AG10803 (cell line): ENCODE measurements at places on chromosomes 1 and 21.

DNA sequence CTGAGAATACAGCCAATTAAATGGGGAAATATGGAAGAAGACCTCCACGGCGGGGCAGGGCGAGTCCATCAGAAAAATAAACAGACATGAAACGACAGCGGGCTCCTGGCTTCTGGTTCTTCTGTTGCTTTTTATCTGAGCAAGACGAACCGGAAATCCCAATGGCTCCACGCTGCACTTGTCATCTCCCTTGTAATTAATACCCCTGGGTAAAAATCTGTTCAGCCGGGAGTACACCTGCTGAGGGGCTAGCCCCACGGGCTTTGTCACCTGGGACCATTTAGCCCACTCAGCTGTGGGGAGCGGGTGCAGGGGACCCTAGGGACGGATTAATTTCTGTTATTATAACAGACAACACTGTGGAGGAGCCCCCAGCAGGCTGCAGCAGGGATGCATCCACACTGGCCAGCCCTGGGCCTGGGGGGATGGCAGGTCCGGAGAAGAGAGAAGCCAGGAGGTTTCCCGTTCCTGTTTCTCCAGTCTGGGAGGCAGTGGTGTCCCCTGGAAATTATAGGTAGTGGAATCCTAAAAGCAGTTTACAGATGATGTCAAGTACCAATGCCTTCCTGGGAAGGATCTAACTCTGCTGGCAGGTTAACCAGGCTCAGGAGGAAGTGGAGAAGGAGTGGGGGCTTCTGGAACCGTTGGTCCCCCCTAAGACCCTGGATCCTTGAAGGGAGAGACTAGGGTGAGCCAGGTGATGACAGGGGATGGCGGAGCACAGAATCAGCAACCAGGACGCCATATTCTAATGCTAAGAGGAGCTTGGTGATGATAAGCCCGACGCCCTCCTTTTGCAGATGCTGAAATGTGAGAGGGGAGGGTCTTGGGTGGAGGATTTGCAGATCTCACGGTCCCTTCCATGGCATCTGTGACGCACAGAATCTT, 566.1 kb downstream of the PTPRU start:
- DNase-seq = no peak

DNA sequence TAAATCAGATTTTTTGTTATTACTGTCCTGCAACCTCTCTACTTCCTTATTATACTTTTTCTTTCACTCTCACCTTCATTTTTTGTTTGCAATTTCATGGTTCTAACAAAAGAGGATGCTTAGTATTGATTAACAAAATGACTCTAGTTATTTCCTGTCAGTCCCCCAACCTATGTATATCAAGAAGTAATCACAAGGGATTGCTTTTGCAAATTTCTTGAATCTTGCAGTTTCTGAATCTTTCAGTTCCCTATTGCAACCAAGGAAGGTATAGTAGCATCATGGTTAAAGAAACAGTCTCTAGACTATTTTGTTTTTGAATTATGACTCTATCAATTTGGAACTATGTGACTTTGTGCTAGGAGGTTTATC, 446.9 kb downstream of the NEGR1 start:
- no peak for DNase-seq

- peak; percentile 35 for DNase-seq
Observed at GRCh38 chr1:37795340-37796125, 1.9 kb downstream of the MANEAL start.

GRCh38 chr1:65265651-65266351, 43.5 kb upstream of the DNAJC6 start:
- DNase-seq = peak; percentile 55

DNA sequence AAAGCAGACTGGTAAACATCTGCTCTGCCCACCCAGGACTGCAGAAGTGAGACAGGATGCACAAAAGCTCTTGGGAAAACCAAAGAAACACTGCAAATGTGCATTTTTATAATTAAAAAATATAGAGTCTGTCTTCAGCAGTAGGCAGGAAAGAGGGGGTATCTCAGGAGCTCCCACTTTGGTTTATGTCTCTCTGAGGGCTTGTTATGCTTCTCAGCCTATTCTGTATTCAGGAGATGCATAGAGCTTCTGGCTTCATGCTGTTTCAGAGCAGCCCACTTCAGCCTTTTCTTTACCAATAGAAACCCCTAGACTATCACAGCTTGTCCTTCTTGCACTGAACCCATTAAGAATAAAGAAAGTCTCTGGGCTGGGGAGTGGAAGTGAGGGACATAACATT, 148.0 kb downstream of the ROR1 start:
- no peak for DNase-seq

- DNase-seq = no peak
Observed at GRCh38 chr21:25485914-25486313, 121.4 kb downstream of the MRPL39 start.

DNA sequence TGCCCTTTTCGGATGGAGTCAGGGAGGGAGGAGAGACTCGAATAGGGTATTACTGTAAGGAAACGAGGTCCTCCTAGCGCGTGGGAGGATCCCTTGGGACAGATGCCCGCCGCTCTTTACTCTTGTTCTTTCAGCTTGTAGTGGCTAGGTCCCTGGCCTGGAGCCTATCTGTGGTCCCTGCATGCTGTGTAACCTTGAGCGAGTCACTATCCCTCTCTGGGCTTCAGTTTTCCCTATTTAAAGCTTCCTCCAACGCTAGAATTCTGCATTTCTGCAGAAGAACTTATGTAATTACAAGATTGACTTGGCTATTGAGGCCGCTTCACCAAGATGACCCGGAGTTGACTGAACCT, 744 bp downstream of the MIER1 start:
- DNase-seq = no peak

DNA sequence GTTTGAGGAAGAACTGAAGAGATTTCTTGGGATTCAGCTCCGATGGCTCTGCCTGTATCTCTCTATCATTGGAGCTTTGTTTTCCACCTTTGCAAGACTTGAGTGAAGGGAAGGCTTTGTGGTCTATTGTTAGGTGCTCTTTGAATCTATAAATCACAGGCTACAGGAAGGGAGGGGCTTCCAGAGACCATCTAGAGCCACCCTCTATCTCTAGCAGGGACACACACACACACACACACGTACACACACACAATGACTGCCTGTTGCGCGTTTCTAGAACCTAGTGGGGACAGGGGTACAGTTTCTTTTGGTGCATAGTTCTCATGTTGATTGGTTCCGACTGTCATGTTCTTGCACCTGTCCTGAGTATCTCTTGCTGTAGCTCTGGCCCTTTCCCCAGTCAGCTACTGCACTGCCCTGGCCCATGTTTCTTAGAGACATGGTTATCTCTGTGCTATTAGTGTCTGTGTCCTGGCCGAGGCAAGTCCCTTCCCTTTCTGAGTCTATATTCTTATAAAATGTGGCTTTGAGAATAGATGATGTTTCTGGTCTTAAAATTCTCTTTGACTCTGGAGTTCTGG, 60.7 kb downstream of the MAN1C1 start:
- DNase-seq = no peak

GRCh38 chr1:64866689-64867088, 99.7 kb downstream of the JAK1 start:
- DNase-seq = no peak

DNA sequence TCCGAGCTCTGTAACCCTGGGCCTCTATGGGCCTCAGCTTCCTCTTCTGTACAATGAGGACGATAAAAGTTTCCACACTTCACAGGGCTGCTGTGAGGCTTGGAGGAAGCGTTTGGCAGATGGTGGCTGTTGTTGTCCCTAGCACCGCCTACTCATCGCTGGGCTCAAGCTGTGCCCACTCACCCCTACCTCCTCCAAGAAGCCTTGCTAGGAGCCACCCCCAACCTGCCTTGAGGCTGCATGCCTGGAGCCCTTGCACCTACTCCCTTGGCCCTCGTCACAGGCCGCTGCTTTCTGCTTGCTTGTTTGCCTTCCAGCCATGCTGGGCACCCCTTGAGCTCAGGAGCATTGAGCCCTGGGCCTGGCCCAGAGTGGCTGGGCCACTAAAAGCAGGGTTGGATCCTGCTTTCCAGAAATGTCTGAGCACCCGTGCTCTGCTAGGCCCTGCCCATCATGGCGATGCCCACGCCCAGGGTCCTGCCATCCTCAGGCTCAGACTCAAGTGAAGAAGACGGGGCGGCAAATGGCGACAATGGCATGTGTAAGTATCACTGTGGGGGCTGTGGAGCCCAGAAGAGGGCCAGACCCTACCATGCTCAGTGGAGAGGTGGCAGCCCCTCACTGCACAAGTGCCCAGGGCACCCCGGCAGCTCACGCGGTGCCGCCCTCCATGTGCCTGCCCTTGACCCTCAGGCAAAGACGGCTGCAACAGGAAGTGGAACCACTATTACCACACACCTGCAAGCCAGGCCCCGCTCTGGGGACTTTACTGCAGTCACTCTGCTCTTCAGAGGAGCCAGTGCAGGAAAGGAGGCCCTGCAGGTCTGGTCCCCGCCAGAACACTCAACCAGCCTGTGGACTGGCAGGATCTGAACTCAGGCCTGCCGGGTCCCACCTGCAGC, 9.5 kb downstream of the SH3BGRL3 start:
- no peak for DNase-seq

GRCh38 chr1:11714831-11715575, 20.9 kb upstream of the AGTRAP start:
- no peak for DNase-seq

DNA sequence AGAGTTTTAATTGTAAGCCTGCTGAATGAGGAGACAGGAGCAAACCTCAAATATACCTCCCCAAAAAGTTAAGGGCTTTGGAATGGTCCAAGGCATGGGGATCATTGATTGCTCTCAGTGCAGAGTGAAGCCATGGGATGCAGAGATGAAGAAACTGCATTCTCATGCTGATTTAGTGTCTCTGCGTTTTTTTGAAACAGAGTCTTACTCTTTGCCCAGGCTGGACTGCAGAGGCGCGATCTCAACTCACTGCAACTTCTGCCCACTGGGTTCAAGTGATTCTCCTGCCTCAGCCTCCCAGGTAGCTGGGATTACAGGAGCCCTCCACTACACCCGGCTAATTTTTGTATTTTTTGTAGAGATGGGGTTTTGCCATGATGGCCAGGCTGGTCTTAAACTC, 99.3 kb upstream of the ETV3 start:
- no peak for DNase-seq

GRCh38 chr1:30081379-30082102, 641.8 kb downstream of the MATN1 start:
- no peak for DNase-seq

GRCh38 chr1:106498238-106498637, 558.2 kb upstream of the PRMT6 start:
- DNase-seq = no peak

- DNase-seq = no peak
Observed at GRCh38 chr1:172460887-172461315, 17.0 kb upstream of the PIGC start.

DNA sequence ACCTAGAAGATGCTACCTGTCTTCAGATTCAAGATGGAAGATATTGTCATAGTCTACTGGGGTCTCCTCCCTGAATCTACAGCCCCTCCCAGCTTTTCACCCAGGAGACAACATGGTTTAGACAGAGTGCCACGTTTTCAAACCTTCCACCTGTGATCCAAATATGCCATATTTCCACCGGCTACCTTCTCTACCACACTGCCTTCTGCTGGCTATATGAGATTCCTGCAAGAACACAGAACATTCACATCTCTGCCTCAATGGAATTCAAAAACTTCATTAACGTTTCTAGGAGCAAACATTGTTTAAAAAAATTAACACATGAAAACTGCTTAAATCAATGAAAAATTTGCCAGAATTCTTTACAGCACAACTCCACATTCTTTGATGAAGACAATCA, 12.9 kb upstream of the LELP1 start:
- DNase-seq = no peak

- no peak for DNase-seq
Observed at GRCh38 chr1:51014878-51015277, 44.8 kb downstream of the CDKN2C start.

DNA sequence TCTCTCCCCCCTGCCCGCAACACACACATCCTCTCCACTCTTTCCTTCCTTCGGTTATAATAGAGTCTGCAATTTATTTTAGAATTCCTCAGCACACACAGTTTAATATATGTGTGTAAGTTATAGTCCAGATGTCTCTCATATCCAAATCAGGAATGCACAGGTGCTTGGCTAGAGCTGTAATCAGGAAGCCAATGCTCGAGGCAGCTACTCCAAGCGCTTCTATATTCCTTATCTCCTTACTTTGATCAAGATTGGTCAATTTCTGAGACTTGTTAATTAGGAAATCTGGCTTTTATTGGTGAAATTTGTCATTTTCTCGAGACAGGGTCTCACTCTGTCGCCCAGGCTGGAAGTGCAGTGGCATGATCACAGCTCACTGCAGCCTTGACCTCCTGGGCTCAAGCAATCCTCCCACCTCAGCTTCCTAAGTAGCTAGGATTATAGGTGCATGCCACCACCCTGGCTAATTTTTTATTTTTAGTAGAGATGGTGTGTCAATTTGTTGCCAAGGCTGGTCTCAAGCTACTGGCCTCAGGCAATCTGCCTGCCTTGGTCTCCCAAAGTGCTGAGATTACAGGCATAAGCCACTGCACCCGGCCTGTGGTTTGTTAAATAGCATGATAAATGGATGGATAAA, 27.7 kb downstream of the RPL5 start:
- DNase-seq = no peak

DNA sequence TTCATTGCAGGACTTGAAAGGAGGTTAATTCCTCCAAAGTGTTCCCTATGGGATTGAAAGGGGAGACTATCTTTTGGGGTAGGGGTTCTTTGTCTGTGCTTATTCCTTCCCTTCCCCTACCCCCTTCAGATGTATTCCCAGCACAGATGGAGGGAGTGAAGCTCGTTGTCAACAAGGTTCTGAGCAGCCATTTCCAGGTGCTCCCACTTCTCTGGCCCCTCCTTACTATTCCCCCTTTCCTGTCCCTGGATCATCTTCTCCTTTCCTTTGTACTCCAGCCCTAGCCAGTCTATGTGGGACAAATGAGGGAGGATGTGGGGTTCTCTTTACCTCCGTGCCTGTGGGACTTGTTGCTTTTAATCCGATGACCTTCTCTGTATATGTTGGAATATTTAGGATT, 899 bp downstream of the TOMM40L start:
- DNase-seq = no peak

GRCh38 chr21:32426592-32427051, 14.1 kb downstream of the EVA1C start:
- peak; percentile 68 for DNase-seq

DNA sequence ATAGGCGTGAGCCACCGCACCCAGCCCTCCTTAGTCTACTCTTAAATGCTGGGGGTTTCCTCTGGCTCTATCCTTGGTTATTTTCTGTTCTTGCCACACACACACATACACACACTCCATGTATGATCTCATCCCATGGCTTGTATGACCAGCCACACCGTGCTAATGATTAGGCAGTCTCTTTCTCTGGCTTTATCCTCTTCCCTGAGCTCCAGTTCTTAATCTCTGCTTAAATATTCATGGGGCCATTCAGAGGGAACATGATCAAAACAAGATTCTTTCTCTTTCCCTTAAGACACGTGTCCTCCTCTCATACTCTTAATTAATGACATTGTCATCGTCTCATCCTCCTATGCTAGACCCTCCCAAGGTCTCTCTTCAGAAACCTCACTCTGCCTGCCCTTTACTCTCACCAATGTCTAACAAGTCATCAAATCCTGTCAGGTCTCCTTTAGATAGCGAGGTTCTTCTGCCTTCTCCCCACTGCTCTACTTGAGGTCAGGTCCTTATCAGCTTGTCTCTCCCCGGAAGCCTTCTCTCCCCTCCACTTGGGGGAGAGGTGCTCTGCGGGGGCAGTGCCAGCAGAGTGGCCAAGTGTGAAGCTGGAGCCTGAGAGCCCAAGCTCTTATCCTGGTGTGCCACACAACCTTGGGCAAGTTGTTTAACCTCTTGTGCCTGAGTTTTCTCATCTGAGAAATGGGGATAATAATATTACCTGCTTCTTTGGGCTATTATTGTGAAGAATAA, 83.0 kb upstream of the GNG12 start:
- DNase-seq = no peak

- no peak for DNase-seq
Observed at GRCh38 chr1:216186141-216186540, 237.1 kb downstream of the USH2A start.
